ENCODE measurements at places on chromosomes 5 and 9.

- peak; percentile 90 for DNase-seq
Measured at GRCh38 chr9:128339761-128340690, at the start of gene SLC27A4. SLC27A4 (plus strand) TSS chr9:128340527; CDS start chr9:128343133, 2,606 bp downstream.

GRCh38 chr5:88677376-88677895 is 205.5 kb downstream of the MEF2C start:
- no peak for DNase-seq

- DNase-seq: no peak
Measured at GRCh38 chr5:167361795-167362194, 929.6 kb upstream of the WWC1 start.

DNA sequence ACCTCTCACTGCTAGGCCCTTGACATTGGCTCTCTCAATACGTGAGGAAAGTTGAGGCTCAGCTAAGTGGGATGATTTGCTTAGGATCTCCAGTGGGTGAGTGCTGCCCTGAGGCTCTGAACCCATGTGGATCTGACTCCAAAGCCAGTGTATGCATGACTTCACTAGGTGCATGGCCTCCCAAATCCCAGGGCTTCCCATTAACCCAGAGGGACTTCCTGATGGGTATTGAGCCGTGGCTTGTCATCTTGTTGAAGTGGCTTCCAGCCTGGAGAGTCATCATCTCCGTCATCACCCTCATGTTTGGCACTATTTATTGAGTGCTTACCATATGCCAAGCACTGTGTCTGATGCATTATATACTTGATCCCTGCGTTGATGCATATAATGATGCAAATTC is 37.3 kb upstream of the TEX48 start:
- DNase-seq: no peak

DNA sequence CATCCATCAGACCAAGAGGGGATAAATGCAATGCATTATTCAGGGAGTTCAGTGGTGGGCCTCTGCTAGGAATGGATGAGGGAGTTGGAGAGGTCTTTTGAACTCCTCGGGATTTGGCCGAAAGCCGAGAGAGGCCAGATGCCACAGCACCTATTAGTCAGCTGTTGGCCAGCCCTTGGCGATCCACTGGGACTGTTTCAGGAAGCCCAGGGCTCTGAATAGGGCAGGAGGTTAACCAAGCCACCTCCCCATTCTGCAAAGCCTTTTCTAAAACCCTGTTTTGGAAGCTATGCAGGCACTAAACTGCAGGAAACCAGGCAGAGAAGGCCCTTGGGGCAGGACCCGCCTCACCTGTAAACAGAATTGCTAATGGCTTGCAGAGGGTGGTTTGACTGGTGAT is 37.8 kb downstream of the ASTN2 start:
- DNase-seq: no peak

- DNase-seq: no peak
Measured at GRCh38 chr5:98993512-98993911, 64.7 kb upstream of the CHD1 start.

- no peak for DNase-seq
Measured at GRCh38 chr5:150242251-150242894, 47.2 kb downstream of the CAMK2A start.

DNA sequence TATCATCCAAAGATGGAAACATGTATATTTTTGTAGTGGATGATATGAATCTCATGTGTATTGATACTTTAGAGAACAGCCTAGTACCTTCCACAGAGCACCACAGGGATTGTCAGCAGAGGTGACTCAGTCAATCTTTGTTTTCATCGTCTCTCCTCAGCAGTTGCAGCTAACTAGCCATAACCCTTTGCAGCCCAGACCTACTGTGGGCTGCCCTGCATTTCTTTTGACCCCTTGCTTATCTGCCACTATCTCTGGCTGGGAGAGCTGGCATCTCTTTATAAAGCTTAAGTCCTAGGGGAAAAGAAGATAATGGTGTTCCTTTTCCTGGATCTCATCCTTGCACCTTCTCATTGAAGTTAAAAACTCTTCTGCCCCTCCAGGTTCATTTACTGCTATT is 28.7 kb downstream of the HMGCR start:
- DNase-seq: no peak

GRCh38 chr5:35735718-35736117 is 118.1 kb downstream of the SPEF2 start:
- DNase-seq: no peak

DNA sequence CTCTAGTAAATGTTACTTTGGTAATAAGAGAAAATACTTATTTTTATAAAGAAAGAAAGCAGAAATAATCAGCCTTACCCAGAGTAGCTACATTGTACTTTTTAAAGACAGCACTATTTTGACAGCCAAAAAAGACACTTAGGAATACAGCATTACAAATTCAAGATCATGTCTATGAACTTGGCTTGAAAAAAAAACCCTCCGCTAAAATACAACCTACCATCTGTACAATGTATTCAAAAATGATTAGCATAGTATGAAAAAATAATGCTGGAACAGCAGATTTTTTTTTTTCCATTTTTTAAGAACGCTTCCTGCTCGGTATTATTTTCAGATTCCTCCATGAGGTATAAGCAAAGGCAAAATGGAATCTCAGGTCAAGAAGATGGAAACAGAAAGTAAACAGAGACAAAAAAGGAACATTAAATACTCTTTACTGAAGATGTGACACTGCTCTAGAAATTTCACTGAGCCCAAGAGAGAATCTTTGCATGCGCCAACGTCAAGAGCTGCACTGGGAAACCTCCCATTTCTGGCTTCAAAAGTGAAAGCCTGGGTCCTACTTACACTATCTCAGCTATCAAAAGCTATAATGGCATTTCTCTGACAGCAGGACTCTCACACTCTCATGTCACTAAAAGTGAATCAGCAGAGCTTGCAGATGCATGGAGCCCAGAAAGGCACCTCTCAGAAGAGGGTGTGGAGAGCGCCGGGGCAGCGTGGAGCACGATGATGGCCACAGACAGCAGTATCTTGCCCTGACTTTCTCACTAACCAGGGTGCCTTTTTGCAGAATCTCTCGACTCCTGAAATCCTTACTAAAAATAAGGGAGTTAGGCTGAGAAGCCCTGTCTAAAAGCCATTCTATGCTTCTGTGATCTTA is 167.4 kb downstream of the ELAVL2 start:
- no peak for DNase-seq

- no peak for DNase-seq
Measured at GRCh38 chr5:173782671-173783101, 105.5 kb upstream of the CPEB4 start.

- no peak for DNase-seq
Measured at GRCh38 chr9:87959916-87960581, 14.3 kb downstream of the CDK20 start.

DNA sequence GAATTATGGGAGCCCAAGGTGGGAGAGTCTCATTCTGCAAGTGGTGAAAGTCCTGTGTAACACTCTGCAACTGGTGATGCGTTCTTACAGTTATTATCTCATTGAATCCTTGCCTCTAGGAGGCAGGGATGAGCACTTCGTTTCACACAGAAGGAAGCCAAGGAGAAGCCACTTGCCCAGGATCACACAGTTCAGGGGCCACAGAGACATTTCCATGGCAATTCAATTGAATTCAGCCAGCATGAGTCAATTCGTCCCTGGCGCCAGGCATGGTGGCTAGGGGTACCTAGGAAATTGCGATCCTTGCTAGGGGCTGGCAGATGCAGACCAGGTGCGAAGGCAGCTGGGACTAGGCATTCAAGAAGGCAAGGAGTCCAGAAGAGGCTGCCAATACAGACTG is 26.2 kb downstream of the LHX2 start:
- DNase-seq: no peak

DNA sequence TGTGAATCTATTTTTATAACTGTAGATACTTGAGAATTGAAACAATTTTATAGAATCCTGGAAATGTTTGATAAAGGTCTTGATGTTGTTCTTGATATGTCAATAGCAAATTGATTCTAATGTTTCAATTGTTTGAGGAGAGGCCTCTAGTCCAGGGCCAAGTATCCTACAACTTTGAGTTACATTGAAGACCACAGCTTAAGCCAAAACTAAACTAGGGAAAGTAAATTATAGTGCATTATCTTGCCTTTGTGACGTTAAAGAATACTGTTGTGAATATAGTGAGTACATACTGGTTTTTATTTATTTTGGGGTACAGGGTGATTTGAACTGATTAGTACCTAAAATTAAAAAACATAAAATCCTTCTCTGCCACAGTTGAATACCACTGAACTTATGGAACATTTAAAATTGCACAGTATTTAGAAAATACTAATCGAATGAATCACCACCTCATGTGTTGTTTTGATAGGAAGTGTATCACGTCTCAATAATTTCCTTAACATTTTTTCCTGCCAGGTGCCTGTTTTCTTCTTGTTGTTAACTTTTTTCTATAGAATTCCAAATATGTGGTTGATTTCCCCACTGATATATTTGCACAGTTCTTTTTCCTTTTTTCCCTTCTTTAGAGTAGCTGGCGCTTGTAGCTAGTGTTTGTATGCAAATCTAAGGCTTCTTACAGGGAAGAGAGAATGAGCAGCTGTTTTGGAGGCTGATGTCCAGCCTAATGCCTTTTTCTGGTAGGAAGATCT is 12.5 kb downstream of the ARHGEF28 start:
- DNase-seq: no peak

DNA sequence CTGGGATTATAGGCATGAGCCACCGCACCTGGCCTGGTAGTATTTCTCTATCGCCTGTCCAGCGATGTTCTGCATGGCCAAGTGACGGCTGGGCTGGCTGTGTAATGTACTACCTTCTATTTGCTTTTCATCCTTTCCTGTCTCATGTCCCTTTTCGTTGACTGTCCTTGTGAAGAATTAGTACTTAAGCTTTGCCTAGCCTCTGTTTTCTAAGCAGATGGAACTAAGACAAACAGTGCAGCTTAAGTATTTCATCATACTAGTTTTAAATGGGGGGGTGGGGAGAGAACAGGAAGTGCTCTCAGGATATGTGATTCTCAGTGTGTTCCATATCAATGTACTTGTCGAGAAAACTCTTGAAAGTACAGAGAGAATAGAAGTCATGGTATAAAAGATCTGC is 31.7 kb upstream of the CCL21 start:
- DNase-seq: no peak

DNA sequence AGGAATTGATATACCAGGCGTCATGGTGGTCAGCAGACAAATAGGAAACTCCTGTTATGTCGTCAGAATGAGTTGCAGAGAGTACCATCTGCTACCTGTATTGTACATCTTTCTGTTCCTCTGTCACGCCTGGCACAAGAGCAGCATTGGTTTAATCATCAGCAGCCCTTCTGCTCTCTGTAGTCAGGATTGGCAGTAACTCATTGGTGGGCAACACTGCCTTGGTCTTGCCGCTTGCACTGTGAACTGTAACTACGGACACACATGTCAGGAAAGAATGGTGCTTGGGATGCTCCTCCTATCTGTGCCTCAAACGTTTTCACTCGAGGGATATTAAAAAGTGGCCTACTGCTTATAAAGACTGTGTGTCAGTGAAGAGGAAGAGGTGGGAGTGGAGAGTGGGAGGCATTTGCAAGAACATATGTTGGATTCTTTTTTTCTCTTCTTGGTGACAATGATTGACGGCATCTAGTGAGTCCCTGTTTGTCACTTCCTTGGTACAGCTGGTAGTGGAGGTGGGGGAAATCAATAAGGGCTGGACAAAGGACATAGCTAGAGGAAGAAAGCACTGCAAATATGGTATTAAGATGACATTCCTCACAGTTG is 76.6 kb downstream of the F2RL2 start:
- no peak for DNase-seq

DNA sequence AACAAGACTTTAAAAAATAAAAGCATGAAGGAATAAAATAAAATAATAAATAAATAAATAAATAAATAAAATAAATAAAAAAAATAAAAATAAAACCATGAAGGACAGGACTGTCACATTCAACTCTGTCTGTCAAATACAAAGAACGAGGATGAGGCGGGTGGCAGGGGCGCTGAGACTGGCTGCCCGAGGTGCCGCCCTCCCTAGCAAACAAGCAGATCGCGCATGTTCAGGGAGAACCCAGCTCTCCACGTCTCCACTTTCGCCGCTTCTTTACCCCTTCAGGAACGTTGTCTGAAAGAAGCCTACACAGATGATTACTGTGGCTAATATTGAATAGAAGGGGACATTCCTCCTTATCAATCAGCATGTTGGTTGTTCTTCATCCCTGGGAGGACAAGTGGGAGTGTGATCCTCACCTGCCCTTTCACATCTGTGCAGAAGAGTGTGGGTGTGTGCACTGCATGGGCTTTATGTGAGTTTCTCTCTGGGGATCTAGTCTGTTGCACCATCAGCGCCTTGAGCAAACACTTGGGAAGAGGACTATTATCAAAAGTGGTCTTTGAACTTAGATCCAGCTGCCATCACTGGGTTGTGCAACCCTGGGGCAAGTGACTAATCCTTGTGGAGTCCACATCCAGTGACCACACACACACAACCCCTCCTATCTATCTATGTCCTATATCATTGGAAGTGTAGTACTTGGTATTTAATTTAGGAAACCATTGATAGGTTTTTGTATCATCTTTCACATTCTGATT is 399.2 kb downstream of the IRX2 start:
- DNase-seq: no peak
